ENCODE measurements at places on chromosomes 11 and 22.

GRCh38 chr22:44669561-44669976 lies 32.4 kb upstream of the PRR5 start:
- DNase-seq: no peak

- no peak for DNase-seq
Measured at GRCh38 chr11:122062763-122063162, 53.3 kb downstream of the BLID start.

DNA sequence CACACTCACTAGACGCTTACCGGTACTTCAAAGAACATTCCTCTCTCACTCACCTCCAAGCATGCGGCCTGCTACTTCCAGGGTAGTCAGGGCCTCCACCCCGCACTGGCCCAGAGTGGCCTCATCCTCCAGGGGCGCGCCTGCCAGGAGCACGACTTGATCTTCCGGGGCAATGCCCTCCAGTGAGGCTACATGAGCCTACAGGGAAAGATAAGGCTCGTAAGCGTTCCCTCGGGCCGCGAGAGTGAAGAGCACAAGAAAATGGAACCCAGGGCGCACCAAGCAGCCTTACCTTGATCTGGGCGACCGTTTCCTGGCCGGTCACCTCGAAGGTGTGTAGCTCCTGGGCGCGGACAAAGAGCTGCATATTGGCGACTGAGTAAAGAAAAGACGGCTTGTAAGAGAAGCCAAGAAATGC lies 478 bp downstream of the FAU start:
- DNase-seq: no peak

DNA sequence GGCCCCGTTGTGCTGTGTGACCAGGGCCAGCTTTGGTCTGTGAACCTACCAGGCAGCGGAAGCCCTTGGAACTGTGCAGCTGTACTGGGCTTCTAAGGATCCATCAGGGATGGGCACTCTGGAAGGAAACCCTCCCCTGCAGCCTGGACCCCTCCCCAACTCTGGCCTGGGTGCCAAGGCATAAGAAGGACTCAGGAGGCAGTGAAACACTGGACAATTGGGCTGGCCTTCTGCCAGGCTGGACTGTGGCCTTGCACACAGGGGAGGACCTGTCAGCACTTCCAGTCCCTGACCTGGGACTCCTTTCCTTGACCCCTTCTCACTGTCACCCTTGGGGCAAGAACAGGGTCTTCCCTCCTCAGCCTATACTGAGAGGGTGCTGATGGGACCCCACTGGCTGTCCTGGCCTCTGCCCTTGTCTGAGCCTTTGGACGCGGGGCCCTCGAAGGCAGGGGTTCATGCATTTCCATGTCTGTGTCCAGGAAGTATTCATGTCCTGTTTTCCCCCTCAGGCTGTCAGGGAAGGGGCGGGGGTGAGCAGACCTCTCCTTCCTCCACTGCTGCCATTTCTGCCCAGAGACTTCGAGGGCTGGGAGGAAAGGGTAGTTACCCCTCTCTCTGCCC lies 39.6 kb downstream of the PDE2A start:
- DNase-seq: peak; percentile 29

DNA sequence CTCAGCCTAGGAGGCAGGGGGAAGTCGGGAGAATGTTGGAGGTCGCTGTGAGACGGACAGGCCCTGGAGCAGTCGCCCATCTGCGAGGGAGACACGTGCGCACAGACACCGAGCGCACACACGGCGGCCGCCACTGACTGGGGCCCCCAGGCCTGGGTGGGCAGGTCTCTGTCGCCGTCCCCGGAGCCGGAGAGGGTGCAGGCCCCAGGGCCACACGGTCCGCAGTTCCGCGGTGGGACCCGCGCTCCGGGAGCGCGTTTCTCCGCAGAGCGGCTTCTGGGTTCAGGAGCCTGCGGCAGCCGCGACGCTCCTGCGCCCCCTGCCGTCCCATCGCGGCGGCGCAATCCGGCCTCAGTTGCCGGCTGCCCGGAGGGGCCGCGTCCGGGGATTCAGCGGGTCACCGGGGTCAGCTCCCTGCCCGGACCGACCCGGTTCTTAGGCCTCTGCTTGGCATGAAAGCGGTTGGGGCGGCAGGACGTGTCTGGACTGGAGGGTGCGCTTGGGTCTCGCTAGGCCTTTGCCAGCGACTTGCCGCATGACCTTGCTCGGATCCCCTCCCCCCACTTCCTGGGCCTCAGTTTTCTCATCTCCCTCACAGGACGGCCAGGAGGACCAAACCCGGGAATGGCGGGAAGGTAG lies 31.2 kb downstream of the PDE2A start:
- DNase-seq: peak; percentile 78

DNA sequence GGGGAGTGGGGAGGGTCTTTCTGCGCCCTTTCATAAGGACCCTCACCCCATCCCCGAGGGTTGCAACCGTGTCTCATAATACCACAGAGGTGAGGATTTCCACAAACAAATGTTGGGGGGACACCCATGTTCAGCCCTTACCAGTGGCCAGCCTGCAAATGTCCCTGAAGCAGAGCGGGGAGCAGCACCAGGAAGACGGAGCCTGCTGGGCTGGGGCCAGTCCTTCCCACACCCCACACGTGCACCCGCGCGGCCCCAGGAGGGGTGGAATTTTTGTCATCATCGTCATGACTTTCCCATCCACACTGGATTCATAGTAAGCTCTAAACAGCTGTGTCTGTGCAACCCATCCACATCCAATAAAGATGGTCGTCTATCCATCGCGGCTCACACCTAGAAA lies 409.8 kb downstream of the BRD1 start:
- DNase-seq: no peak

GRCh38 chr22:20532256-20532993 lies 25.0 kb downstream of the MED15 start:
- DNase-seq: no peak

DNA sequence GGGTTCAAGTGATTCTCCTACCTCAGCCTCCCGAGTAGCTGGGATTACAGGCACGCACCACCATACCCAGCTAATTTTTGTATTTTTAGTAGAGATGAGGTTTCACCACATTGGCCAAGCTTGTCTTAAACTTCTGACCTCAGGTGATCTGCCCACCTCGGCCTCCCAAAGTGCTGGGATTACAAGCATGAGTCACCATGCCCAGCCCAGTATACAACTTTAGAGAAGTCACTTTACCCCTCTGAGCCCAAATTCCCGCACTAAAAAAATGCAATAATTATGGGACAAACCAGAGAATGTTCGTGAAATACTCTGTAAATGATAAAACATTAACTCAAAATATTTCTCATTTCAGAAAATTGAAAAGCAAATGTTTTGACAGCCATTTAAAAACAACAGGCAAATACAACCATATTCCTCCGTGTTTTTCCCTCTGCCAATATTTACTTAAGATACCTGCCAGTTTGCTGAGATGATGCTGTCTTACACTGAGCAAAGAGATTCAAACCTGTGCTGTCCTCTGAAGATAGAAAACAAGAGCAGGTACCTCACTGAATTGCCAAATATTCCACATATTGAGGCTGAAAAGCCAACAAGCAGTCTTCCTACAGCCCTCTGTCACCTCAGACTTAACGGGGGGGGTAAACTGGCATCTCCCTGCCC lies 9.6 kb downstream of the PLEKHA7 start:
- DNase-seq: no peak

DNA sequence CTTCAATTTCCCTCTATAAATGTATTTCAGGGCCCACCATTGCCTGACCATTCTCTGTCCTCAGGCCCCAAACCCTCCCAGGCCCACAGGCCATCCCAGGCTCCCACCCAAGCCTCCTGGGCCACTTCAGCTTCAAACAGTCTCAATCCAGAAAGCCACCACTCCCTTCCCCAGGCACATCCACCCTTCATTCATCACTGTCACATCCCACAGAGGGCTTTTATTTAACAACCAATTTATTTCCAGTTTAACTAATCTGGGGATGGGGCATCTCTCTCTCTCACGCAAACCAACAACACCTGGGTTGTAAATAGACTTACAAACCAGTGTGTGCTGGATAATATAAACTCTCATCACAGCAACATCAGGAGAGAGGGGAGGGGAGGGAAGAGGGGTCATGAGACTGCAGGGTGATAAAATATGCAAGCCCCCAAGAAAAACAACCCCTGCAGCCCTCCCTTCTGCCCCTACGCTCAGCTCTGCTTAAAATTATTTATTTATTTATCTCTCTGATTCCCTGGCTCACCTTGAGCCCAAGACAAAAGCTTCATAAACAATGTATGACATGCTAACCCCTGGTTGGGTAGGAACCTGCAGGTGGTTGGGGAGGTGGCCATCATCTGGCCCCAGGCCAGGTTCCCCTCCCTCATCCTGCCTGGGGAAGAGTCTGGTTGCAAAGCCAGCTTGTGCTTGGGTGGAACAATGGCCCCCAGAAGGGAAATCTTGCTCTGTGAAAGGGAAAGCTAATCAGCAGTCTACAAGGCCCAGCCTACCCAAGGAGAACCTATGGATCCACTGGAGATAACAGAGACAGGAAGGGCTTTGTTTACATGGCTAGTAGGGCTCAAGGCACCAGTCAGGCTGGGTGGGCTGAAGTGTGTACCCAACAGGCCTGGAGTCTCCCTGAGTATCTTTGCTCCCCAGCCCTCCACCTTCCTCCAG lies 359.2 kb downstream of the BUD13 start:
- no peak for DNase-seq

- DNase-seq: no peak
Measured at GRCh38 chr11:120186774-120187591, 23.8 kb upstream of the OAF start.

DNA sequence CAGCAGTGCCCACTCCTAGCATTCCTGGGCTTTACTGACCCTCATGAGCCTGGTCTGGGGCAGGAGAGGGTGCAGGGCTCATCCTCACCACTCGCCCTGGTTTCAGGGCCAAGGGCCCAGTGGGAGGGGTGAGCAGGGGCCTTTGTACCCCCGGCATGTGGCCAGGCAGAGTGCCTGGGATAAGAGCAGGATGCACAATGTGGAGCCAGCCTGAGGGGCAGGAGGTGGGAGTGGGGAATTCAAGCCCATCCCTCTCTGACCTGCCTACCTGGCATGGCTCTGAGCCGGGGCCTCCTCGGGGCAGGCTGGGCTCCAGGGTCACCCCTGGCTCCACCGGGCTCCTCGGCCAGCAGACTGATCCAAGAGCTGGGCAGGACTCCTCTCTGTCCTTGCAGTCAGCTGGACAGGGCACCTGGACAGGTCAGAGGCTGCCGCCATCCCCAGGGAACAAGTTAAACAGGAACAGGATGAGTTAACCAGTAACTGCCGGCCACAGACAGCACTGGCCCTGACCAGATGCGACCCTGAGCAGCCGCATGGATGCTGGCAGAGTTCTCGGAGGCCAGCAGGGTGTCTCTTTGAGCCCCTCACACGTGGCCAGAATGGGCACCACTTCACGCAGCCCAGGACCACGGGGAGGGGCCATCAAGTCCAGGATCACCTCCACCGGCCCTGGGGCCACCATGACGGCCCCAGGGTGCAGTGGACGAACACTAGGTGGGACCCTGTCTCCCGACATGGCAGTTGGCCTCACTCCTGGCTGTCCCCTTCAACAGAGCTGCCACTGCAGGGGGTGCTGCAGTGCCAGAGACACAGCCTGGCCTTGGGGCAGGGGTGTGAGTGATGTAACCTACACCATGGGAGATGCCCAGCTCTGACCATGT lies 5.0 kb downstream of the SIGIRR start:
- no peak for DNase-seq

GRCh38 chr11:104525416-104525815 lies 361.5 kb upstream of the PDGFD start:
- DNase-seq: no peak

DNA sequence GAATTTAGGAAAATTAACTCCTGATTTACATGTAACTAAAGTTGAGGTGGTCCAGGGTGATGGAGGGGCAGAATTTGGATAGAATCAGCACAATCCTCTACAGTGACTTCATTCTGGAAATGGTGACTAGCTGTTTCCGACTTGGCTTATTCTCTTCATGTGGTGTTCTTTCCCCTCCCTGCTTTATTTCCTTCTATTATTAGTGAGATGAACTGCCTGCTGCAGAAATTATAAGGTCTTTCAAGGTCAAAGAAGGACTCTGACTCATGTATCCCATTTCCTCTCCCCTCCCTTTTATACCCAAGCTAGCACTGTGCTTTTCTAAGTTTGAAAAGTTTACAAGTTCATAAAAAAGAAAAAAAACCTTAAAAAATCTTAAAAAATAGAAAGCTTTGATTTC lies 12.2 kb upstream of the MRPL17 start:
- peak; percentile 95 for DNase-seq

DNA sequence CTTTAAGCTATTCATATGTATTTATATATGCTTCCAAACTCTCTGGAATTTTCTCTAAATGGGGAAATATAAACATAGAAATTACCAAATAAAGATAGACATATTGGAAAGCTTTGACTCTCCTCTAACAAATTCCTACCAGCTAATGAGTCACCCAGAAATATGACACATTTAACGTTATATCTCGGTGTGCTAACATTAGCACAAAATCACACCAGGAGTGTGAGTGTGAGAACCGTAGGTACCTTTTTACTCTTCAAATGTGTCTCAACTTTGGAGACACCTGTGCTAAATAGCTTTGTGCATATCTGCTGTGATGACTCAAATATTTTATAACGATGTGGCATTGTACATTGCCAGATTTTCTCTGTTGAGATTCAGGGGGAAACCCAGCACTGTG lies 714.4 kb downstream of the METTL15 start:
- DNase-seq: no peak

- peak; percentile 59 for DNase-seq
Measured at GRCh38 chr22:17639247-17639741, 737 bp downstream of the BCL2L13 start.

DNA sequence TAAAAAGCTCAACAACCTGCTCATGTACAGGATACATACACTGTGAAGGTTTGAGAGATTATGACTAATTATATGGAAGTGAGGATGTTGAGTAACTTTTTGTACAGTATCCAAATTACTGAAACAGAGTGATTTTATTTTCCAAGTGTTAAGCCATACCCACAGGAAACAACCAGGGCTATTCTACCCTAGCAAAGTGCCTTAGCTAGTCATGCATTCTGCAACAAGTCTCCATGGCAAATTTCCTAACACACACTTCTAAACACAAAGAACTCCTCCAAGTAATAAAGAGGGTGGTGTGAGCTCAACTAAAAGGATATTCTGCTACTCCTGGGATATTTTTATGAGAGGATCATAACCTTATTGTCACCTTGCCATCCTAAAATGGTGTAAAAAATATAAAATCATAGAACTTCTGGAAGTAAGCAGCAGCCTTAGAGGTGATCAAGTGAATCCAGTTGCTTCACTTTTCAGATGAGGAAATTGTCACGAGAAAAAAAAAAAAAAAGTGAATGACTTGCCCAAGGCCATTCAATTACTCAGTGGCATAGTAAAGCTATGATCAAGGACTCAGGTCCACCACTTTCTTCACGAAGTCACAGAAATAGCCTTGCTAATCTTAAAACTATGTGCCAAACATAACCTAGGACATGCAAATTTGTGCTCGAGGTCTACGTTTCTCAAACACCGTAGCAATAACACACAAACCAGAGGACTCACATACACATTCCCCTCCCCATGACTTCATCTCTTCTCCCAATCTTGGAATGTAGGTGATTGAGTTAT lies 4.2 kb downstream of the LGR4 start:
- DNase-seq: peak; percentile 81

GRCh38 chr11:111977146-111978027 lies 40.2 kb downstream of the DIXDC1 start:
- peak; percentile 45 for DNase-seq

- DNase-seq: no peak
Measured at GRCh38 chr22:42357634-42358296, 74.4 kb downstream of the NFAM1 start.

GRCh38 chr22:49269928-49270327 lies 557.7 kb downstream of the BRD1 start:
- DNase-seq: no peak

All from endothelial cell of umbilical vein (primary cell).